PC-9 (cell line): ENCODE measurements at places on chromosomes 6 and 20. TPM values are rescaled to one million over a fixed set of nuclear protein-coding genes. Genes with fewer than 3 reads are reported as not detected.

- no peak overlapping the region for H3K4me3 ChIP-seq
- no peak overlapping the region for H3K27ac ChIP-seq
- H3K27me3 ChIP-seq: no peaks in the 10 kb centered on the region
- 0 out of 2 replicates have a peak, but pooled peaks cover 3% of the 10 kb centered on the region for H3K4me1 ChIP-seq
- H3K36me3 ChIP-seq: no peaks in the 10 kb centered on the region
Observed at GRCh38 chr6:89834884-89835792, 5.5 kb downstream of the CASP8AP2 start.

DNA sequence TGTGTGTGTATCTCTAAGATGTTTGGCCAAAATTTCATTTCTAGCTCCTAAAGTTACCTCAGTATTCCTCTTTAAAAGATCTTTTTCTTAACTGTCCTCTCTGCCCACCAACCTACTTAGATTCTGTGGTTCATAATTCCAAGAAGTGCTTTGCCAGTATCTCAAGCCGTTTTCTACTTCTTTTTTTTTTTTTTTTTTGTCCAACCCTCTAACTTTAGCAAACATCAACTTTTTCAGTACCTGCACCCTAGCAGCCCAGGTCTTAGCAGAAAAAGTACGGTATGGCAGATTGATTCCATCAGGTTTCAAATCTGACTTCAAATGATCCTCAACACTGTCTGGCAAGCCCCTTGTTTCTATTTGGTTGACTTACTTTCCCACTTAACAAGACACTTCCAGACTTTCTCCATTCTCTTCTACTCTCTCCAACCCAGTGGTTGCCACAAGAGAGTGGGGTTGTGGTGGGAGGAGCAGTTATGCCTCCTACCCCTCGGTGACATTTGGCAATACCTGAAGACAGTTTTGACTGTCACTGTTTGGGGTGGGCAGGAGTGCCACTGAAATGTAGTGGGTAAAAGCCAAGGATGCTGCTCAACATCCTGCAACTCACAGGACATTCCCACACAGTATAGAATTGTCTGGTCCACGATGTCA is 10.8 kb upstream of the MAN1A1 start:
- H3K4me1 ChIP-seq: no peaks in the 10 kb centered on the region
- no peak overlapping the region for H3K4me3 ChIP-seq
- H3K36me3 ChIP-seq: no peaks in the 10 kb centered on the region
- no peak for DNase-seq

GRCh38 chr6:16576451-16577368 is 184.6 kb downstream of the ATXN1 start:
- H3K36me3 ChIP-seq: no peaks in the 10 kb centered on the region
- no peak overlapping the region for H3K4me3 ChIP-seq
- H3K27me3 ChIP-seq: no peaks in the 10 kb centered on the region
- DNase-seq: no peak
- H3K4me1 ChIP-seq: 0 out of 2 replicates have a peak, but pooled peaks cover 5% of the 10 kb centered on the region

DNA sequence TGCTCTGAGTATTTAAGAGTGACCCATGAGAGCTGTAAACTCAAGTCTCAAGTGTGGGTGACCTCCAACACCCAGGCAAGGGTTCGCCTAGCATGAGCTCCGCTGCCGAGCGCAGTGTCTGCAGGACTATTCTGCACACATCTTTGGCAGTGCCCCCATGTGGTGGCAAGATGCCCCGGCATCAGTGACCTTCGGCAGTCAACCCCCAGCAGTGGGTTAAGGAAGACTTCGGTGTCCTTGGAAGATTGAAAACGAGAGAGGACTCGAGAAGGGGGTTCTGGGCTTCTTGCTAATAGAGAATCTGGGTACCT is 43.1 kb downstream of the RBM38 start:
- H3K4me1 ChIP-seq: peaks cover 49% of the 10 kb centered on the region
- no peak overlapping the region for H3K27ac ChIP-seq
- no peak overlapping the region for H3K4me3 ChIP-seq
- no peak for DNase-seq
- no peaks in the 10 kb centered on the region for H3K27me3 ChIP-seq

Gene MYH7B
- 1.0 and 2.3 TPM in 2 replicates for total RNA-seq

Gene MAP3K7
- total RNA-seq: 28.3 and 31.9 TPM in 2 replicates

Gene SRF
- 22.0 and 25.4 TPM in 2 replicates for total RNA-seq

GRCh38 chr6:51959744-51960383 is 127.5 kb downstream of the PKHD1 start:
- H3K4me3 ChIP-seq: no peak overlapping the region
- no peaks in the 10 kb centered on the region for H3K36me3 ChIP-seq
- H3K27ac ChIP-seq: no peak overlapping the region
- H3K4me1 ChIP-seq: no peaks in the 10 kb centered on the region
- no peaks in the 10 kb centered on the region for H3K27me3 ChIP-seq

GRCh38 chr6:30793521-30794194 is 49.3 kb upstream of the IER3 start:
- H3K36me3 ChIP-seq: no peaks in the 10 kb centered on the region
- H3K27ac ChIP-seq: no peak overlapping the region
- no peaks in the 10 kb centered on the region for H3K4me1 ChIP-seq
- H3K4me3 ChIP-seq: no peak overlapping the region
- H3K27me3 ChIP-seq: no peaks in the 10 kb centered on the region
- no peak for DNase-seq

- no peaks in the 10 kb centered on the region for H3K36me3 ChIP-seq
- no peaks in the 10 kb centered on the region for H3K27me3 ChIP-seq
- DNase-seq: peak; percentile 73
- H3K4me3 ChIP-seq: no peak overlapping the region
- peaks cover 39% of the 10 kb centered on the region for H3K4me1 ChIP-seq
- no peak overlapping the region for H3K27ac ChIP-seq
Observed at GRCh38 chr6:157756708-157757429, 66.2 kb upstream of the SNX9 start.

Gene GINS1
- 26.6 and 27.8 TPM in 2 replicates for total RNA-seq

DNA sequence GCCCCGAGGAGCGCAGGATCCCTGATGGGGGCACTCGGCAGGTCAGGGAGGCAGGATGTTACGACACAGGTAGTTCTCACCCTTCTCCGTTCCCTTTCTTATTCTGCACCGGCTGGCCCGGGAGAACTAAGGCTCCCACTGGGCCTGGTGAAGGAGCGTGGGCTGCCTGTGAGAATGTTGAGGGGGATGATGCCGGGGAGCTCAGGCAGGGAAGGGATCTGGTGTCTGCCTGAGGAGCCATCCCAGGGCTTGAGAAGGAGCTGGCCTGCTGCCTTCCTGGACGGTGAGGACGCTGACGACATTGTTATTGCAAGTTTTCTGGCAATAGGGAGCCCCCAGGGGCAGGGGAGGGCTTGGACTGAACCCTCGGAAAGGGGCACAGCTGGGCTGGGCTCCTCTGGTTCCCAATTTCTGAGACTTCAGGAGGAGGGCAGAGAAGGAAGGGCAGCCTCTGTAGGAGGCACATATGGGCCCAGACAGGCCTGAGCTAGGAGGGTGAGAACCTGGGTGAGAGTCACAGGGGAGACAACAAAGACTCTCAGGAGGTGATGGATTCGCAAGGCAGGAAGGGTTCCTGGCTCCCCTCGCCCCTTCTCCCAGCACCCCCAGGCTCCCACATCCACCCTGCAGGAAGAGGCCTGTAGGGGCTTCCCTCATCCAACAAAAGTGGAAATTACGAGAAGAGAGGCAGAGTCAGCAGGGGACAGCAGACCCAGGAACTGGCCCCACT is 32.8 kb downstream of the CYP21A2 start:
- no peak overlapping the region for H3K4me3 ChIP-seq
- DNase-seq: no peak
- peaks cover 8% of the 10 kb centered on the region for H3K4me1 ChIP-seq
- H3K27ac ChIP-seq: no peak overlapping the region
- no peaks in the 10 kb centered on the region for H3K27me3 ChIP-seq

DNA sequence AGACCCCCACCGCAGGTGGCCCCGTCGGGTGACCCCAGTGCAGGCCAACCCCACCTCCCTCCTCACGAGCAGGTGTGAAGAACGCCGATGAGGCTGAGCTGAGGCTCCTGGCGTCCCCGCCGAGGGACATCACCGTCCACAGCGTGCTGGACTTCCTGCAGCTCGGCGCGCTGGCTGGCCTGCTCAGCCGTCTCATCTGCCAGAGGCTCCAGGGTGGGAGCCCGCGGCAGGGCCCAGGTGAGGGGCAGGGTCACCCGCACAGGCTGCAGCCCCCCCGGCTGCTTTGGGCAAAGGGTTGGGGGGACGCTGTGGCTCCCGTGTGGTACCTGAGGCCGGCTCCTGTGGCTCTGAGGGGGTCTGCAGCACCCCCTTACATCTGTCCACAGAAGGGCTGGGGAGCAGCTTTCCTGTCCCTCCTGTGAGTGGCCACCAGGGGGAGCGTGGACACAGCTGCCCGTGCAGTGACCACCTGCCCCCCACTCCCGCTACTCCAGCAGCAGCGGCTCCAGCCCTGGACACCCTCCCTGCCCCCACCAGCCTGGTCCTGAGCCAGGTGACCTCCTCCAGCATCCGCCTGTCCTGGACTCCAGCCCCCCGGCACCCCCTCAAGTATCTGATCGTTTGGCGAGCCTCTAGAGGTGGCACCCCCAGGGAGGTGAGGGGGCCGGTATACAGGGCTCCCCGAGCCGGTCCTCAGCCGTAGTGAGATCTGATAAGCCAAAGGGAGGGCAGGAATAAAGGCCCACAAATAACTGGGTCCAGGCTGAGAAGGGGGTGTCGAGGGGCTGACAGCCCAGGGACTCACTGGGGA is 16.5 kb downstream of the COL20A1 start:
- no peaks in the 10 kb centered on the region for H3K36me3 ChIP-seq
- H3K27ac ChIP-seq: no peak overlapping the region
- no peak overlapping the region for H3K4me3 ChIP-seq
- peaks cover 96% of the 10 kb centered on the region for H3K27me3 ChIP-seq
- DNase-seq: peak; percentile 50
- no peaks in the 10 kb centered on the region for H3K4me1 ChIP-seq

DNA sequence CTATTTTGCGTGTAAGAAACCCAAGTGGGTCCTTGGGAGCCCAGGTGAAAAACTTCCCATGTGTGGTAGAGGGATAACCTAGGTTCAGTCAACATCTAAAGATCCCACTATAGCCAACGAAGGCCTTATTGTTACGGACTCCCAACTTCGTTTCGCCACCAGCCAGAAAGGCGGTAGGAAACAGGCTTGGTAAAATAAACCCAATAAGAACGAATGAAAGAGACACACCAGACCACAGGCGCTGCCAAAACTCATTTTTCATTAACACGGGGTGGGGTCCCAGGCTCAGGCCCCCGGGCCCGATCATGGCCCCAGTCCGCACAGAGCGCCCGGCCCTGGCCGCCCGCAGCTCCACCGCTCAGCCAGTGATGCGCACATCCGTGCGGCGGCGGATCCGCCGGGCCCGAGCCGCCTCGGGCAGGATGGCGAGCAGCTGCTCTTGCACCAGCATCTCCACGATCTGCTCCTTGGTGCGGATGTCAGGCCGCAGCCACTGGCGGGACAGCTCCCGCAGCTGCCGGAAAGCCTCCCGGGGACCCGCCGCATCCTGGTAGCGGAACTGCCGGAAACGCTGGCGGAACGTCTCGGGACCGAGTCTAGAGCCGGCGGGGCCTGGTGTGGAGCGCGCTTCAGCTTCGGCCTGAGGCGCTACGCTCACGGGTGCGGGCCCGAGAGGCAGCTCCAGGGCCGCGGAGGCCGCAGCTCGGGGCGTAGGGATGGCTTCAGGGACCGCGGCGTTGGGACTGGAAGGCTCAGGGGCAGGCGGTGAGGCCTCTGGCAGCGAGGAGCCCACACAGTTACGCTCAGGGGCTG is 709 bp downstream of the SCAND1 start:
- H3K36me3 ChIP-seq: no peaks in the 10 kb centered on the region
- no peaks in the 10 kb centered on the region for H3K27me3 ChIP-seq
- H3K4me3 ChIP-seq: peak overlapping the region; percentile 99

Gene MAS1
- not detected in 2 replicates for total RNA-seq

Gene ZBTB12
- 16.2 and 20.3 TPM in 2 replicates for total RNA-seq

DNA sequence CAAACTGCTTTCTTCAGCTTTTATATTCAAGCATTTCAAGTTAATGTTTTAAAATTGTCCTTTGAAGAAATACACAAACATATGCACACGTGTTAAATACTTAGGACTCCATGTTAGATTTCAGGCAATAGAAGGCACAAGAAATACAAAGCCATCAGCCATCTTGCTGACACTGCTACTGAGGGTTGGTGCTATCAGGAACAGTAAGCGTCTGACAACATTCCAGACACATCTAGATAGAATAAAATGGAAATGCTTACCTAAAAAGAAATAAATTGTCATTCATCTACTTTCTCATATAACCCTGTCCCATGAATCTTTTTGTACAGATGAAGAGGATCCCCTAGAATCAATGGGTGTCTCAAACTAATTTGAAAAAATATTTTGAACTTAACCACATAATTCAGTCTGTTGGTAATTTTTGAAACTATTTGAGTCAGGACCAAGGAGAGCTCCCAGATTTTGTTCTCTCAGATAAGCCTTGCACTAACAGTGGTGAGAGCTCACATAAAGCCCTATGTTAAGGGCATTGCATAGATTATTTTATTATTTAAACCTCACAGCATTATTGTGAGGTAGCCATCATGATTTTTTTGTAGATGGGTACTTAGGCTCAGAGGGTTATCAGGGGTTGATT is 631.1 kb upstream of the POU3F2 start:
- H3K27me3 ChIP-seq: no peaks in the 10 kb centered on the region
- no peak for DNase-seq
- no peaks in the 10 kb centered on the region for H3K36me3 ChIP-seq
- no peaks in the 10 kb centered on the region for H3K4me1 ChIP-seq
- no peak overlapping the region for H3K4me3 ChIP-seq

Gene TRIM40
- total RNA-seq: not detected in 2 replicates

Gene RAMACL
- total RNA-seq: 0.52 and 0.73 TPM in 2 replicates

DNA sequence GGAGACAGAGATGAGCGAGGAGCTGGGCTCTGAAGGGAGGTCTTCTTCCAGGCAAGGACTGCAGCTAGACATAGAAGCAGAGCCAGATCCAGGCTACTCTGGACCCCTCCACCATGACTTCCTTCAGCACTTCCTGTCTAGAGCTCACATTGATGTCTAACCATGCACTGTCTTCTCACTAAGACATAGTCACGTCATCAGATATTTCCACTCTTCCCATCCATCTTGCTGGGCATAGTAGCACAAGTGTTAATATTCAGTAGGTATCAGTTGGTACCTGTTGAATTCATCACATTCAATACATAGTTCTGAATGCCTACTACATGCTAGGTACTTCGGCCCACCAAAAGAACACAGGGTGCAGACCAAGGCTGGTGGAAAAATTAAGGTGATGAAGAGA is 2.9 kb downstream of the HLA-DMA start:
- no peak overlapping the region for H3K4me3 ChIP-seq
- DNase-seq: no peak
- H3K27me3 ChIP-seq: no peaks in the 10 kb centered on the region
- H3K36me3 ChIP-seq: no peaks in the 10 kb centered on the region
- peaks cover 4% of the 10 kb centered on the region for H3K4me1 ChIP-seq
- no peak overlapping the region for H3K27ac ChIP-seq

GRCh38 chr6:41705996-41706835 is 29.2 kb downstream of the TFEB start:
- peak; percentile 53 for DNase-seq
- no peaks in the 10 kb centered on the region for H3K4me1 ChIP-seq
- no peaks in the 10 kb centered on the region for H3K36me3 ChIP-seq
- no peak overlapping the region for H3K4me3 ChIP-seq
